ENCODE measurements at places on chromosomes 5 and 9. TPM values are rescaled to one million over a fixed set of nuclear protein-coding genes. Genes with fewer than 3 reads are reported as not detected.

Gene AJM1
- 8.8 TPM for total RNA-seq

Gene RNF183
- 0.34 TPM for total RNA-seq

Gene SPAAR
- total RNA-seq = not detected

Gene SMIM33
- 0.54 TPM for total RNA-seq

Gene SLC1A3
- not detected for total RNA-seq

Gene INSL4
- not detected for total RNA-seq

Gene SHISAL2B
- total RNA-seq = not detected

Gene JMY
- total RNA-seq = 6.3 TPM

Gene CCDC187
- total RNA-seq = not detected

Gene FOXD4L5
- total RNA-seq = 0.32 TPM

Gene CD14
- 0.56 TPM for total RNA-seq

Gene DNAI1
- not detected for total RNA-seq

Gene SPRY4
- 0.90 TPM for total RNA-seq

Gene KCNIP1
- not detected for total RNA-seq

Gene TCF7
- 107 TPM for total RNA-seq

Gene KIF4B
- 0.07 TPM for total RNA-seq

Gene HTR4
- not detected for total RNA-seq

Gene SLC34A3
- total RNA-seq = not detected
